T follicular helper cell (primary cell): ENCODE measurements at places on chromosomes 3 and 15.

DNA sequence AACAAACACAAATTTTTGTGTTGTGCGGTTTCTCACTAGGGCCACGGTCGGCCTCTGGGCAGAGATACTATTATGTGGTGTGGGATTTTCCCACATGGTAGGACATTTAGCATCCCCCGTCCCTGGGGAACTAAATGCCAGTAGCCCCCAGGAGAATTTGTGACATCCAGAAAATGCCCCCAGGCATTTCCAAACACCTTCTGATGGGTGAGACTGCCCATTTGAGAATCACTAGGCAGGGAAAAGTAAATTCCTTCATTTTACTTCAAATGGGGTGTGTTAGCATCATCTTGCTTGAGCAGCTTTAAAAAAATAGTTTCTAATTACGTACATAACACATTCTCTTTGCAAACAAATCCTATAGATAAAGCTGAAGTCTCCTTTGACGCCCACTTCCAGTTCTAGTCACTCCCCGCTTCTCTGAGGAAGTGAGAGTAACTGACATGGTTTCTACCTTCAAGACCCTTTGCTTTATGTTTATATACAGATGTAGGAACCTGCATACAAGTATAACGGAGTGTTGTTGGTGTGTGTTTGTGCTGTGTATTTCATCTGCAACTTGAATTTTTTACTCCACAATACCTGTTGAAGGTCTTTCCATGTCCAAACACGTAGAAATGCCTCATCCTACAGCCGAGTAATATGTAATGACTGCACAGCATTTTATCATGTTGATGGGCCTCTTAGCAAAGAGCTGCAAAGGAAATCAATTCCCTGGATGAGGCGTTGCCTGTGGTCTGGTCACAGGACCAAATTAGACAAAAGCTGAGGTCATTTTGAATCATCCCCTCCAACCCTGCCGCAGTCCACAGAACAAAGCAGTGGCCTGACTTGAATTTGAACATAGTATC is 31.4 kb upstream of the ZBTB38 start:
- no peak for DNase-seq

- DNase-seq, result no peak
These were observed 532.2 kb downstream of the NTRK3 start for GRCh38 chr15:87724330-87724729.

- no peak for DNase-seq
These were observed 190.3 kb downstream of the XXYLT1 start for GRCh38 chr3:195080571-195081151.

GRCh38 chr15:91196768-91197167 is 96.7 kb downstream of the SV2B start:
- DNase-seq, result no peak

DNA sequence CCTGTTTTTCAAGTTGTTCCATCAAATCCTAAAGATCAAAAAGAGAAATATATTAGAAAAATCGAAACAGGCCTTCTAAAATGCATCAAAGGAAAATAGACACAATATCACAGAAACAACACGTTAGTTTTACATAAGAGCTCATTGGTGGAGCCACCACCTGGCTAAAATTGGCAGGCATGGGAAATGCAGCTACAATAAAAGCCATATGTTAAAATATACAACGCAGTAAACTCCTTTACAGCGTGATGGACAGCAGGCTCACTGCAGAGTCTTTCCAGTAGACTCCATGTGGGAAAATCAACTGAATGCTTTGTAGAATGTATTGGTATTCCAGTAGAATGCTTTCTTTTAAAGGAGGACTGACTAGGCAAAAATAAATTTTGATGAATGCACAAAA is 40.9 kb upstream of the MYO5C start:
- DNase-seq, result no peak

- DNase-seq, result no peak
These were observed 33.8 kb downstream of the MRAS start for GRCh38 chr3:138381950-138382715.

DNA sequence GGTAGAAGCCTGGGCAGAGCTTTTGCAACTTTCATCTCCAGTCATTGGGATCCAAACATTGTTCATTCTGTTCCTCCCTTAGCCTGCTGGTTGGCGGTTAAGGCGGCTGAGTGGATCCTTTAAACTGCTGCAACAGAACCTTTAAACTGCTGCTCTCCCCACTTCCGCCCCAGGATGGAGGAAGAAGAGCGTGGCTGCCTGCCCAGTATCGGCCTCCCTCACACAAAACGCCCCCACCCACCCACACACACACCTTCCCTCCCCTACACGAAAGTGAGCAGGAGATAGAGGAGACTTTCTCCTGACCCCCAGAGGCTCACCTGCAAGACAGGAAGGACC is 460 bp upstream of the ZMAT3 start:
- peak; percentile 18 for DNase-seq

DNA sequence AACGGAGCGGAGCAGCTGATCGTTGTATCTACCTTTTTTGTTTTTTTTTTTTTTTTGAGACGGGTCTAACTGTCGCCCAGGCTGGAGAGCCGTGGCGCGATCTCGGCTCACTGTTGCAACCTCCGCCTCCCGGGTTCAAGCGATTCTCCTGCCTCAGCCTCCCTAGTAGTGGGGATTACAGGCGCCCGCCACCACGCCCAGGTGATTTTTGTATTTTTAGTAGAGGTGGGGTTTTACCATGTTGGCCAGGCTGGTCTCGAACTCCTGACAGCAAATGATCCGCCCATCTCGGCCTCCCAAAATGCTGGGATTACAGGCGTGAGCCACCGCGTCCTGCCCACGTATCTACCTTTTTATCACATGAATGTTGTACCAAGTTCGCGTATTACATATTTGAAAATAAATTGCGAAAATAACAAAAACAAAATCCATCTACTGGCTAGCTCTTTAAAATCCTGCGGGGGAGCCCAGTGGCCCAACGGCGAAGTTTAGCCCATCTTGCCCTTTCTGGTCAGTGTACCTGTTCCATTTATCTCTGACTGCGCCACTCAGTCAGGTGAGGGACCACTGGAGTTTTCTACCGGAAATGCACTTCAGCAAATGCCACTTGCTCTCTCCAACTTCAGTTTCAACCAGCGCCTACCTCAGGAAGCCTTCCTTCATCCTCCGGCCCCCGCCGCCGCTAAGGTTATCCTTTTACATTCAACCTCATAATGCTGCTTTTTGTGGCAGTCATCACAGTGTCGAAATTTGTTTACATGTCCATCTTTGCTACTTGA is 1.2 kb upstream of the EIF3J start:
- no peak for DNase-seq

GRCh38 chr15:35926007-35926380 is 380.0 kb upstream of the DPH6 start:
- no peak for DNase-seq

DNA sequence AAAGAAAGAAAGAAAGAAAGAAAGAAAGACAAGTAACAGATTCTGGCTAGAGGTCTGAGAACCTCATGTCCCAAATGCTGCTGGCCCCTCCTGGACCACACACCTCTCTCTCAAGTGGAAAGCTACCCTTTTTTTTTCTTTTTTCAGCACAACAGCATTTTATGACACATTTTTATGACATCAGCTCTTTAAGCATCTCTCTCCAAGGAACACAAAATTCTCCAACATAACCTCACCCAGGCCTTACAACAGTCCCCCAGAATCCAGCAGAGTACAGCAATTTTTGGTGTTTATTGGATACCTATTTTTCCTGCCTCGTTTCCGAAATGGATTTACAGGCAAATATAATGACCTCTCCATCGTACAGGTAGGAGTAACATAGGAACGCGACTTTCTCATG is 11.2 kb upstream of the NTRK3 start:
- no peak for DNase-seq

DNA sequence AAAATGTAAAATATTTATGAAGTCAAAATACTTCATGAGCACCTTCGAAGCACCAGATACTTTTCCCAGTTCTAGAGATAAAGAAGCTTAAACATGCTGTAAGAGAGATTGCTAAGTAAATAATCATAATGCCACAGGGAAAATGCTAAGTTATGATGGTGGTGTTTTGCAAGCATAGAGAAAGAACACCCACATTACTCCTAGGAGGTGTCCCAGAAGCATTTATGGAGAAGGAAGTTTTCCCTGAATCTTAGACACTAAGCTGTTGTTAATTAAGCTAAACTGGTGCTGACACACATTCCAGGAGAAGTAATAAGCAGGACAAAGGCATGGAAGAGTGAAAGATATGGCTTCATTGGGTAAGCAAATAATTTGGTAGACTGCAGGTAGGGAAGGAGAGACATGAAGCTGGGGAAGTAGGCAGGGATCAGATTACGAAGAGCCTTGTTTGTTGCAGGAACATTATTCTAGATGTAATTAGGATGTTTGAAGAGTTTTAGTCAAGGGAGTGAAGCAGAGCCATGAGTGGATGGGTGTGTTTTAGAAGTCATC is 40.4 kb upstream of the CHMP2B start:
- no peak for DNase-seq

DNA sequence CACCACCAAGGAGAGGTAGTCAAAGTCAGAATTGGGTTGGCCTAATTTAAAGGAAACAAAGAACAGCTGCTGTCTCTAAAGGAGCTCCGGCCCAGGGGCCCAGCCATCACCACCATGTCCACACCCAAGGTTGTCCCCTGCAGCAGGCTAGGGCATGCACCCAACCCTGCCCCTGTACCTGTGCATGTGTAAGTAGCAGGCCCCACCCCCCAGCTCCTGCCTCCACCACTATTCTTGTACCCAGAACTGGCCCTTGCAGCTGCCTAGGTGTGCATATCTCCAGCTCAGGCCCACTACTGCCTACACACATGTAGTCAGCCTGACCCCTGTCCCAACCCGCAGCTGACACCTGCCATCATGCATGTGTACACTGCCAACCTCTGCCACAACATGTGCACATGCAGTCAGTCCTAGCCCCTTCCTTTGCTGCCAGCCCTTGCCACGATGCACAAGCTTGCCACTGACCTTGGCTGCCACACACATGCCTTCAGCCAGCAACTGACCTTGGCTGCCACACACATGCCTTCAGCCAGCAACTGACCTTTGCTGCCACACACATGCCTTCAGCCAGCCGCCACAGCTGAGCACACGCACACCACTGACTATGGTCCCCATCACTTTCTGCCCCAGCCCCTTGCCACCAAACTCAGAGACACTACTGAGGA is 39.7 kb downstream of the FGF12 start:
- DNase-seq, result no peak

GRCh38 chr15:80620141-80620540 is 75.0 kb upstream of the ABHD17C start:
- DNase-seq, result no peak

- DNase-seq, result no peak
These were observed 180.2 kb upstream of the NR2F2 start for GRCh38 chr15:96150254-96150653.

DNA sequence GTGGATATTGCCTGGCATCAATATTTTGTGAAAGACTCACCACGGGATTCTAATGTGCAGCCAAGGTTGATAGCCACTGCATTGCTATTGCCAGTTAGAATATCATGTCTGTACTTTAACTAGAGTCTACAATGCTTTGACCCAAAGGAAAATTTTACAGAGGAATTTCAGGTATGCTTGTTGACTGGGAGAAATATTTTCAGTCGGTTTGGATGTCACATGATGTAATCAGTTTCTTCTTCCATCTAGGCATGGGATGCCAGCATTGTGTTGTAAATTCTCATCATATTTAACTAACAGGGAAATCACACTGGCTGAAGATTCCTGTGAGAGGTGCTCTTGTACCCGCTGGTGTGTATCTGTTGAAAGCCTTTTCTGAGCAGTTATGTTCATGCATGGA is 508.9 kb upstream of the ADAMTS9 start:
- no peak for DNase-seq

GRCh38 chr15:99472416-99473145 is 93.2 kb upstream of the MEF2A start:
- no peak for DNase-seq

DNA sequence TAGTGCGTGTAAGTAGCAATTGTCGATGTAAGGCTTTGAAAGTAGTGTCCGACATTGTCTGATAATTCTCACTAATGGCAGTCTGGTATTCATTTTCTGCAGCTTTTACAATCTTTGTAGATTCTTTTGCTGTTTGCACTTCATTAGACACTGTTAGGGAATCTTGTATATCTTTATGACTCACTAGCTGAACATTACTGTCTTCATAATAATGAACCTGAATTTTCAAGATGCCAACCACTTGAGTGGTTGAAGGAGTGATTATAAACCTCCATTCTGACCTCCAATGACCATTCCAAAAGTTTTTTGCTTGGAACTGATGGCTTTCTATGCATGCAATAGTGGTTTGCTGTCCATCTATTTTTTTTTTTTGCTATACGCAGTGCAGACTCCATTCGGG is 76.4 kb upstream of the MFGE8 start:
- DNase-seq, result no peak

DNA sequence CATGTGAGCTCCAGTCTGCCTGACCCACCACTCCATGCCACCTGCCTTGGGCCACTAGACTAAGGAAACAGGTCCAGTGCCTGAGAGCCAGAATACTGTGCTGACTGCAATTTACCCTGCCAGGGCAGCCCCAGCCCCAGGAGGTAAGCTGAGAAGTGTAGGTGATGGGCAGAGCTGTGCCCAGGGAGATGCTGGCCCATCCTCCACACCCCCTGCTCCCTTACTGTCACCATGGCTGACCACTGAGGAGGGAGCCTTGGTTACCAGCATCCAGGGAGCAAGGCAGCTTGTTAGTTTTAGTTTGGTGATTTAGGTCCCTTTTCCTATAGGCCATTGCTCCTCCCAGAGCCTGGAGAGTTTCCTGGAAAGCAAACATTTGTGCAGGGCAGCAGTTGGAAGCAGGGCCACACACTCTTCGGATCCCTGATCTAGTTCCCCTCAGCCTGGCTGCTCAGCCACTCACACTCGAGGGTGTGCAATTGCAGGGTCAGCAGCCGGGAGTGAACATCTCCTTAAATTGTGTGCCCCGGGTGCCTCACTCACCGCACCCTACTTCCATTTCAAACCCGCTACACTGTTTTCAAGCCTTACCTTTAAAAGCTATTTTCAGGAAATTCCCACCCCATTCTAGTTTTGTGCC is 2.0 kb downstream of the GALNT15 start:
- no peak for DNase-seq

- no peak for DNase-seq
These were observed 134.4 kb upstream of the SKOR1 start for GRCh38 chr15:67690936-67691335.

DNA sequence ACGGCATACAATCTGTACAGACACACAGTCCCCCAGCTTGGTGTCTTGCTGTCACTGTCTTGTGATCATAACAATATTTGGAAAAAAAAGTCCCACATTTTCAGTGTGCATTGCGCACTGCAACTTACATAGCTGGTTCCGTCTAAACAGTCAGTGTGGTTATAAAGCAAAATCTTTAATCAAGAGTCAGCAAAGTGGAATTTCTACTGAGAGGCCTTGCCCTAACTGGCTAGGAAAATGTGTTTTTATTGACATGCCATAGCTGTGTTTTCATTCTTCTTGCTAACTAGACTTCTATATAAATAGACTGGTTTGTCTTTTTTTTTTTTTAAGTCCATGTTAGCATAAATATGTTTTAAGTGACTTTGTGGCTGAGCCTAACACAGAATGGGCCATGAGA is 174.8 kb downstream of the POLR2M start:
- no peak for DNase-seq
